EL (cell line): ENCODE measurements at places on chromosomes 3 and 15.

DNA sequence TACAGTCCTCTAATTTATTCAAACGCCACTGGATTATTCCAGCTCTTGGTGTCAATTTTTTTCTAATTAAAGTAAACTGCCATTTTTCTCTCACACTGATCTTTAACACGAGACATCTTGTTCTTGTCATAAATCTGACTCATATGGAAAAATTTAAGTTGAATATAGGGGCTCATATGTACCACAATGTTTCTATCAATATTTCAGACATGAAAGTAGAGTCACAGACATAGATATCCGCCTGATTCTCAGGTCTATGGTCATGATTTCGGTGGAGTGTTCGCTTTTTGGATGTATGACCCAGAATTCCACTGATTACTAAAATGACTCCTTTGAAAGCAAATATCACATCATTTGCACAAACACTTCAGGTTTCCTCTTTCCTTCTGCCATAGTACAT lies 552.8 kb downstream of the FOXP1 start:
- DNase-seq = no peak

DNA sequence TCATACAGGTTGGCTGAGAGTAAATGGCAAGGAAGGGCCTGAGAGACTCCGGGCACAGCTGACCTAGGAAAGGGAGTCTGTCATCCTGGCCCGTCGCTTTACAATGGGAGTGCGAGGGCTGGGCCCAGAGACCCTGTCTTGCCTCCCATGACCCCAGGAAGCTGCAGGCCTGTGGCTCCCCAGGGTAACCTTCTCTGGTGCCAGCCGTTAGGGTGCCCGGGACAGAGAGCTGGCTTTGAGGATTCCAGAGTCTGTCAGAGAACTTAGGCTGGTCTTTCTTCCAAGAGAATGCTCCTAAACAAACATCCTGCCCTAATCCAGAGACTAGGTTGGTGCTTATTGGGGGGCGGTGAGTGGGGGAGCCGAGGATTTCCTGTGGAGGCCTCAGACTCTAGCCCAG lies 18.5 kb downstream of the ZNF710 start:
- no peak for DNase-seq

GRCh38 chr15:74053941-74054529 lies 28.3 kb downstream of the GOLGA6A start:
- DNase-seq = peak; percentile 65

GRCh38 chr3:193605876-193606275 lies 12.9 kb downstream of the OPA1 start:
- DNase-seq = peak; percentile 71

DNA sequence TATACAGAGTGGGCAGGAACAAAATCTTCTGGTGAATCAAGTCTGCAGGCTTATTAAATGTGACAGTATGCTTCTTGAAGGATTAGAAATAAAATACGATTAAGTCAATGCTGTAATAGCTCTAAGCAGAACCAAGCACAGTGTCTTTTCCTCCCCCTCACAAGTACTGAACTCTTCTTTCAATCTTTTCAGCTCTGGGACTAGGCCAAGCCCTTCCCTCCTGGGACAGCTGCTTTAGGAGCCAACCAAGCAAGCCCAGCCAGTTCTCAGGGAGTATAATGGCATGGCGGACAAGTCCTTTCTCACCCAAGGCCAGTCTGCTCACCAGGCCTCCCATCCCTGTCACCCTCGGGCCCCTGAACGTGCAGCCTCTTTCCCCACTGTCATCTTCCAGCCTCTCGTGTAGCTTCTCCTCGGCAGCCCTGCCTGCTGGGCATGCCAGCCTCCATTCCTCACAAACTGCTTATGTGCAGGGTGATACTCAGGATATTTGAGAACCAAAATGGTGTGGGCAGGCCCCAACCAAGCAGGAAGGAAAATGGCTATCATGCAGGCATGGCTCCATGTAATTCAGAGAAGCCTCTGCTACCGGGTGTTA lies 8.4 kb upstream of the PPP1R2 start:
- DNase-seq = no peak

GRCh38 chr3:49902511-49903345 lies 945 bp downstream of the MST1R start:
- DNase-seq = no peak

- no peak for DNase-seq
Measured at GRCh38 chr15:74762791-74763150, 14.1 kb downstream of the CYP1A2 start.

DNA sequence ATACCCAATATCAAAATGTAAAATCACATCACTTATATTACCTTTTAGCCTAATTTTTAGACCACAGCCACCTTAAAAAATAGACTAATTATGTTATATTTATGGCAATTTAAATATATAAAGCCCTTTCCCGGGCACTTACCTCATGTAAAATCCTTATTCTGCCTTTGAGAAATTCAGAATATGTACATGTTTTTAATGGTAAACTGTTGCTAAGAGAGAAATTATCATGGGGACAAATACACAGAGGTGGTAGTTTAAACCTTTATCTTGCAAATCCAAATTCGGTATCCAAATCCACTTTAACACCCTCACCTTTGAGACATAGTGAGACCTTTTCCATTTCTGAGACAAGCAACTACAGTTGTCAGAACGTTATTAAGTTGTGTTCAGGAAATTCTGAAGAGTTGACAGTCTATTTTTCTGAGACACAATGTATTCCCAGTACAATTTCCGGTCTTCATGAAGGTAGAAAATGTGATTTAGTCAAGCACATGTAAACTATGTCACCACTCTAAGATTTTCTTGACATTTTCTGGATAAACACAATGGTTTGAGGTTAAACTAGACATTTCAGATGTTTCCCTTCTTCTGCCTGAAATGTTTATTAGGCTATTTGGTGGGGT lies 10.6 kb upstream of the VGLL3 start:
- no peak for DNase-seq

DNA sequence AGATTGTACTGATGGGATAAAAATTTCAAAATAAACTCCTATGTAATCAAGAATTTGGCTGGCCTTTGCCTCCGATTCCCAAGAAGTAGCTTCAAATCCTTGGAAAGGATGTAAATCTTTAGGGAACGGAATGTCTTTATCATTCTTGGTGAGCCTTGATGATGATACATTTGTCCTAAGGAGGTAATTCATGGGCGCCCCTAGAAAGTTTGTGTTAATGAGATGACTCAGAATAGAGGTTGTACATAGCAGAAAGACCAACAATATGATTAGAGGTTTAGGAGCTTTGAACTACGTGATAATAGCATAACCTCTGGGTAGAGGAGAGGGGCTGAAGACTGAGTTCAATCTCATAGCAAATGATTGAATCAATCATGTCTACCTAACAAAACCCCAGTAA lies 248.6 kb upstream of the SLITRK3 start:
- no peak for DNase-seq

GRCh38 chr15:77017761-77018720 lies 23.1 kb downstream of the PSTPIP1 start:
- no peak for DNase-seq

GRCh38 chr3:126758882-126759281 lies 54.8 kb downstream of the CHCHD6 start:
- DNase-seq = no peak

DNA sequence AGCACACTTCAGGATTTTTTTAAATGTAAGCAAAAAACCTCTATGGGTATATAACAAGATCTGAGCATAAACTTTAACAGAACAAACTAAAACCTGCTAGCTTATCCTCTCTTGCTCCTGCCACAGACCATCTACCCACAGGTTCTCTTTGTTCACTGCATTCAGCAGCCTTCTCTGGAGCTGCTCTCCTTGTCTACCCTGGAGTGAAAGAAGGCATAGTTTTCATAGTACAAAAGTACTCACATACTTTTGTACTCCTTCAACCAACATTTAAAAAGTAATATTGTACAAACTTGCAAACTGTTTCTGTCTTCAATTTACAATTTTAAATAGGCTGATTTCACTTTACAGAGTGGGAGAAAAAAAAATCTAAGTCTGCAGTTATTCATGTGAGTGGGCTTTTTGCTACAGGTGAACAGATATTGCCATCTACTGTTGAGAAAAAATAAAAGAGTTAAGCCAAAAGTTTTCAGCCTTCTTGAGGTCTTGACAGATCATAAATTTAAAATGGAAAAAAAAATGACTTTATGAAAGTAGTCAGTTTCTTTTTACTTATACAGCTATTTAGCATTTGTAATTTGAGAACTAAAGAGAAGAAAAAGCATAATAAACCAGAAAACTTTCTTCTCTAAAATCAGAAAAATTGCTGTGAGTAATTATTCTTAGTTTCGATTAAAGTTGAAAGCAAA lies 20.4 kb downstream of the TERC start:
- DNase-seq = no peak

- DNase-seq = peak; percentile 86
Measured at GRCh38 chr15:77482570-77482969, 61.9 kb downstream of the HMG20A start.

DNA sequence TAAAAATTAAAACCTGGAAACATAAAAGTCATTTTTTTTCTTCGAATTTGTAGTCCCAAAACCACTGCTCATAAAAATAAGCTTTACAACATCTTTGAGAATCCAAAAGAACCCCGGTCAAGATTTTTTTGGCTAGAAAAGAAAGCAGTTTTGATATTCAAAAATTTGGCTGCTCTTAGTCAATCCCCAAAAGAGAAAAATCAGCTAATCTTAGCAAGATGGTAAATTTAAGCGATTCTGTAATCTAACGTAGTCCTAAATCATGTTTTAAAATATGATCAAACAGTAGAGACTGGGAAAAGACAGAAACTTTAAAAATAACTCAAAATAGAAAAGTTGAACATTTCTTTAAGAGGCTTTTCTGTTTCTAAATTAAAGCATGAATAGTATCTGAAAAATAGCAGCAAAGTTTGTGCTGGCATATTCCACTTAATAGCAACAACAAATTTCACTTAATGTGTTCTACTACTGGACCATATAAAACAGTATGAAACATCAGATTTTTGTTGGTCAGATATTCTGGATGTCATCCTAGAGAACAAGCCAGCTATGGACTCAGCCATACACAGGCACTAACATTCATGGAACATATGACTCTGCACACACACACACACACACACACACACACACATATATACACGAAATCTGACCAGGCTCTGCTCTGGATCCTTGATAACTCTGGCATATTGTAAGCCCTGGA lies 19.1 kb upstream of the NR2F2 start:
- DNase-seq = no peak

- peak; percentile 70 for DNase-seq
Measured at GRCh38 chr3:16240229-16241023, 24.3 kb downstream of the DPH3 start.
